ENCODE measurements at places on chromosomes 16 and 17.

GRCh38 chr16:27320261-27321012 is 6.7 kb downstream of the IL4R start:
- DNase-seq = no peak

DNA sequence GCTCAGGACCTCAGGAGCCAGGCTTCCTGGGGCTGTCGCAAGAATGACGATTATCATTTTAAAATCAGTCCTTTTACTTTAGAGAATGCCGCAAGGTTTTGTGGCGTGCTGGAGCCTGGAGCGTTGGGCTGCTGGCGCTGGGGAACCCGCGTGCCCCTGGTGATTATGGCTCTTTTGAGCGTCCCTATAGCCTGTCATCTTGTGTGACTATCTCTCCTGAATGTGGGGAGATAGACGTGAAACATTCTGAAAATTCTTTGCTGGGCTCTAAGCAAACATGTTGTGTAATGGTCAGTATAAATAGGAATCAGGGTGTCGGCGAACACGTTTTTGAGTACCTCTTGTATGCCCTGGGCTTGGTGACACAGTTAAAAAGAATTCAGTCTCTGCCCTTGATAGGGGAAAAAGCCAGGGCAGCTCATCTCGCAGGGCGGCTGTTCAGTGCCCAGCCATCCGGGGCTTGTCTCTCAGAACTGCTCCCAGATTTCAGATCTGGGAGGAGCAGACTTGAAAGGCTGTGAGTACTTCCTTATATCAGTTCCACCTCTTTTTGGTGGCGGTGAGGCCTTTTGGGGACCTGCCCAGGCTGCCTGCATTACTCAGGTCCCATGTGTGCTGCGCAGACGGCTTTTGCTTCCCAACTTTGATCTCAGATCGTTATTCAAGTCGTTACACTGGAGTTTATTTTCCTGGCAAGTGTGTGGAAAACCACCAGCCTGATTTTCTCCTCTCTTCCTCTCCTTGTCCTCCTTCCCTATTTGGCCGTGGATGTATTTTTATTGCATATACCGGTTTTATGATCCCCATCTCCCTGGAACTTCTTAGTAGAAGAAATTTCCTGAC is 973 bp downstream of the SLC7A6 start:
- DNase-seq = no peak

DNA sequence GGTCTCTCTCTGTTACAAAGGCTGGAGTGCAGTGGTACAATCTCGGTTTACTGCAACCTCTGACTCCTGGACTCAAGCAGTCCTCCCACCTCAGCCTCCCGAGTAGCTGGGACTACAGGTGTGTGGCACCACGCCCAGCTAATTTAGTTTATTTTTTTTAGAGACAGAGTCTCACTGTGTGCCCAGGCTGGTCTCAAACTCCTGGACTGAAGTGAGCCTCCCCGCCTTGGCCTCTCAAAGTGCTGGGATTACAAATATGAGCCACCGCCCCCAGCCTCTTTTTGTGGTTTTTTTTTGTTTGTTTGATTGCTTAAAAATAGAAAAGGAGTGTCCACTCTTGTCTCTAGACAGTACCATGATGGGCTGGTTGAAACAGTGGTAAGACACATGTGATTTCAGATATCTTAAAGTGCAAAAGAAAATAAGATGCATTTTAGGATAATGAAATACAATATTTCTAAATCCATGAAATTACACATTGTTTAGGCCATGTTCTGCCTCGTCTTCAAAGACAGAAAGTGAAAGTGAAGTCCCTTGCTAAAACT is 27.4 kb downstream of the KIAA0513 start:
- DNase-seq = no peak

- no peak for DNase-seq
Measured at GRCh38 chr17:32626379-32626791, 139.6 kb downstream of the CDK5R1 start.

GRCh38 chr16:6611535-6611934 is 721.1 kb upstream of the RBFOX1 start:
- DNase-seq = no peak

- no peak for DNase-seq
Measured at GRCh38 chr17:60959011-60959410, 281.4 kb downstream of the BCAS3 start.

DNA sequence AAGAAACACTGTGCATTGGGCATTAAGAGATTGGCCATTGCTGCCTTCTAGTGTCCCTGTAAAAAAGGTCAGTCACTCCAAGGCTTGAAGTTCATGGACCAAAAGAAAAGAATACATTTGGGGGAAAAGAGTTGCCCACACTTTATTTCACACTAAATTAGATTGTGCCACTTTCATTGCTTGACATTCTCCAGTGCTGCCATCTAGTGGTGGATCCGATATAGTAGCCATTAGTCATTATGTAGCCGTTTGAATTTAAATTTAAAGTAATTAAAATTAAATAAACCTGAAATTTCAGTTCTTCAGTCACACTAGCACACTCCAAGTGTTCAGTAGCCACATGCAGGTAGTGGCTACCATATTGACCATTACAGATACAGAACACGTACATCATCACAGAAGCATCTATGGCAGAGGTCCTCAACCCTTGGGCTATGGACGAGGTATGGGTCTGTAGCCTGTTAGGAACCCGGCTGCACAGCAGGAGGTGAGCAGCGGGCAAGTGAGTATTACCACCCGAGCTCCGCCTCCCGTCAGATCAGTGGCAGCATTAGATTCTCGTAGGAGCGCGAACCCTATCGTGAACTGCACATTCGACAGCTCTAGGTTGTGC is 21.9 kb upstream of the CDH5 start:
- DNase-seq = peak; percentile 10

DNA sequence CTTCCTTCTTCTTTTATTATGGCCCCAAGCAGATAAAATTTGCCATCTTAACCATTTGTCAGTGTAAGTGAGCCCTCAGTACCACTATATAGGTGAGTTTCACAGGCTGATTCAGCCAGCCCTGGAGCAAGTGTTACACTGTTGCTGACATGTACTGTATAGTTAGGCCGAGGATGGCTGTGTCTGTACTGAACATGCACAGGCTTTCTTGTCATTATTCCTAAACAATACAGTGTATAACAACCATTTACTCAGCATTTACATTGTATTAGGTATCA is 53.7 kb downstream of the AMFR start:
- no peak for DNase-seq

DNA sequence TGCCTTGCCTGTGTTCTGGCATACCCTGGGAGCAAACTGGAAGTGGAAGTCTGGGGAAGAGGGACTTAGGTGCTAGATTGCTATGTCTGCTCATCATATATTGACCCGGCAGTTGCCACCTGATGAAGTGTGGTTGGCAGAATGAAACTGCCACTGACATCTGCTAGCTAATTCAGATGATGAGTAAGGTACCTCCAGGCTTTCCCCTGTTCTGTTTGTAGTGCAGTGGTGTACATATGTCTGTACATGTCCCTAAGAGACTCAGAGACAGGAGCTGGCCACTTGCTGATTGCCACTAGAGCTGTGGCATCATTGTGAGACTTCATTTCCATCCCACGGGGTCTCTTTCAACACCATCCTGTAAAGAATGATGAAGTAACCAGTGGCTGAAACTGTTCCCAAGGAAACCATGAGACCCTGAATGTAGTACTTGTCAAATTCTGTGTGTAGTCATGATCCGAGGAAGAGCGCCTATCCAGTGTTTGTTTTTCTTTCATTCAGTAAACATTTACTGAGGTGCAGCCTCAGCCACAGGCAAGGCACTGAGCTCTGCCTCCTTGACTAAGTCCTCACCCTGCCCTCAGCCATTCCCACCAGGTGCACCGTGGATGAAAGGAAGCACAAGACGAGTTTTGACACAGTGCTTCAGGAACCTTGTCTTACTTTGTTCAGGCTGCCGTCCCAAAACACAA is 13.2 kb downstream of the CLUAP1 start:
- no peak for DNase-seq
